ENCODE measurements at places on chromosomes 3 and 15.

GRCh38 chr15:66925721-66926120 is 139.7 kb upstream of the SMAD3 start:
- no peak for DNase-seq

GRCh38 chr3:196641333-196642054 is 2.0 kb downstream of the NRROS start:
- no peak for DNase-seq

DNA sequence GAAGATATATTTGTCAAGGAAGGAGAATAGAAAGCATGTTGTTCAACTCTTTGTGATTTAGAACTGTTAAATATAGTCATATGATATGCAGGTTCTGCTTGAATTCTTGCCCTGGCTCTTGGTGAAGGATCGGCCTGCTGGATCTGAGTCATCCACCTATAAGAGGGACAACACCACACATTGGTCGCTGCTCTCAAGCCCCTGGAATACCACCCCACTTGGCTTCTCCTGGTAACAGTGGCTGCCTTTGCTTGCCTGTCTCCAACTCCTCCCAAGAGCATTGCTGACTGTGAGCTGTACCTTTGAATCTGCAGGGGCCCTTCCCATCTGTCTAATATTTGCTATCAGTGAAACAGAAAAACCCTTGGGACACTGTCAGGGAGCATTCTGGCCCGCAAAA is 78.9 kb upstream of the DGKG start:
- DNase-seq = no peak

GRCh38 chr3:128991355-128991895 is 2.5 kb downstream of the CFAP92 start:
- no peak for DNase-seq

DNA sequence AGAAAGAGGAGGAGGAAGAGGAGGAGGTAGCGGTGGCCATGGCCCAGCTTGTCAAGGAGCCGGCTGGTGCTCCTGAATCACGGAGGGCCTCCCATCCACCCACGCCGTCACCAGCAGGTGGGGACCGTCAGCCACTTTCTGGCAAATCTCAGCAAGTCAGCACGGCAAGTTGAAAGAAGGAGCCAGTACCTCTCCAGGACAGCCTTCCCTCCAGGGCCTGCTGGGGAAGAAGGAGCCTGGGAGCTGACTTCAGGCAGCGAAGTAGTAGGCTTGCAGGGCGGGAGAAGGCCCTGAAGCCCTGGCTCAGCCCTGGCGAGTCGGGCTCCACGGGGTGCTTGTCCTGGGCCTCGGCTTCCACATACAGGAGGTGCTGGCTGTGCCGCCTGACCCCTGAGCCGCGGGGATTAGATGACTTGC is 99.2 kb upstream of the TRPM1 start:
- peak; percentile 18 for DNase-seq

DNA sequence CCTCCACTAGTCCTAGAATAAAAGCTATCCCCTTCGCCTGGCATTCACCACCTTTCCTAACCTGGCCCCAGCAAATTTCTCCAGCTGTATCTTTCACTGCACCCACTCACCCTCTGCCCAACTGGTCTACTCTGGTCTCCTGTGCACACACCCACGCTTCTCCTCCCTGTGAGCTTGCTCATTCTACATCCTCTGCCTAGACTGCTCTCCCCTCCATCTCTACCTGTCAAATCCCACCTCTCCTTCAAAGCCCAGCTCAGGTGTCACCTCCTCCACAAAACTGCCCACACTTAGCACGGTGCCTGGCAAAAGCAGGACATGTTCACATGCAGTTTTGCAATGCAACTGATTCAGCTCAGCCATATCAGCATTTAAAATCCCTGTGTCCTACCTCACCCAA is 45.8 kb upstream of the NTRK3 start:
- DNase-seq = no peak

DNA sequence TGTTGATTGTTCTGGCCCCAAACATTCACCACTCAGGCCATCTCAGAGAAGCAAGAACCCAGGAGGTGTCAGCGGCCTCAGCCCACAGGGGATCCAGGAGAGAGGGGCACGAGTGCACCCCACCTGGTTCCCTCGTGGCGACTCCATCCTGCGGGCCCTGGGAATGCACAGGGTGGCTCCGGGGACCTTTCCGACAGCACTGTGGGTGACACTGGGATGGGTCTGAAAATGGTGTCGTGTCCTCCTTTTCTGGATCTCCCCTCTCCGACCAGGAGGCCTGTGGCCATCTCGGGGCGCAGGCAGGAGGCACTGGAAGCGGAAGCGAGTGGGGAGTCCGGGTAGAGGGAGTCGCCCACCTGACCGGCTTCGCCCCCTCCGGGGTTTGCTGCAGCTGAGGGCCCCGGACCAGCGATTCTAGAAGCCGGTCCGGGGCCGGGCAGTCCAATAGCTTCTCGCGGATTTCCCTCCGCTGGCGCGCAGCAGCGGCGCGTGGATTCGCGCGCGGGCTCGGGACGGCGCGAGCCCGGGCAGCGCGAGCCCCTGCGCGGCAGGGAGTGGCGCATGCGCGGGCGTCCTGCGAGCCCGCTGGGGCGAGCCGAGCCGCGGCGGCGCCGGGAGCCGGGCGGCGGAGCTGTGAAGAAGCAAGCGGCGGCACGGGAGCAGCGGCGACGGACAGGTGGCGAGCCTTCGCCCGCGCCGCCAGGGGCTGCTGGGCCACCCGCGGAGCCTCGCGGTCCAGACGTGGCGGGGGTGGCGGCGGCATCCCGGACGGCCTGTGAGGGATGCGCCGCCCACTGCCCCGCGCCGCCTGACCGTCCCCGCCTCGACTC is at the start of gene DOCK3:
DOCK3 (plus strand) TSS at position 579 of the 830 bp plus-strand sequence. CDS start 337 bp downstream, outside the sequence.
- DNase-seq = peak; percentile 26

- no peak for DNase-seq
Observed at GRCh38 chr3:188053710-188054380, 100.1 kb upstream of the LPP start.

GRCh38 chr3:194397757-194398312 is 1.2 kb downstream of the GP5 start:
- no peak for DNase-seq
